AML-193 (cell line): ENCODE measurements at places on chromosomes 11 and 22.

DNA sequence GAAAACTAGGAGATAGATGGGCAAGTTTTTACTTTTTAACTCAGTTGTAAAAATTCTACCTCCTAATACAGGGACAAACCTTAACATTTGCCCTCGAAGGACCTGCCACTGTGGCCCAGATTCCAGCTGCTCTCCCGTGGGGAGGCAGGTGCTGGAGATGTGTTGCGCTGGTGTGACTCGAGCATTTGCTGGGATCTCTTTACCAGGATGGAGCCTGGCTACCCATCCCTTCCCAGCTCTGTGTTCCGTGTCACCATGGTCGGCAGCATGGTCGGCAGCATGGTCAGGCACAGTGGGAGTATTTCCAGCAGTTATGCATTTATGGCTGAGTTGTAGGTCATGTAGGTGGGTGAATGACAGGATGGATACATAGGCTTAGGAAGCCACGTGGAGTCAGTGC, 41.1 kb downstream of the OTOG start:
- DNase-seq = no peak

DNA sequence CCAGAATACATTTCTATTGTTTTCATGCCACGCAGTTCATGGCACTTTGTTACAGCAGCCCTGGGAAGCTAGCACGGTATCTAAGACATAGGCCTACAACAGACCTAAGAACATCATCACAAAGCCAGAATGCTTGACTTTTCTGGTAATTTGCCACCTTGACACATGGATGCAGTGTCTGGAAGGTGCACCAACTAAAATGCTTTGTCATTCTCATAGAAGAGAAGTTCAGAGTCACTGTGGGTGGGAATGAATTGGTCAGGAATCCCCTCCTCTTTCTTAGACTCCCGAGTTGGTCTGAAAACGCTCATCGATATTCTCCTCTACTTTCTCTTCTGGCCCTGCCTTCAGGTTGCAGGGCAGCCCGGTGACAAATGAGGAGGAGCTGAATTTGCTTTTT, 121.5 kb downstream of the COMMD9 start:
- no peak for DNase-seq

GRCh38 chr11:71240865-71241691, 11.3 kb downstream of the SHANK2 start:
- no peak for DNase-seq

- DNase-seq = no peak
Observed at GRCh38 chr11:43486141-43486540, 127.4 kb downstream of the TTC17 start.

DNA sequence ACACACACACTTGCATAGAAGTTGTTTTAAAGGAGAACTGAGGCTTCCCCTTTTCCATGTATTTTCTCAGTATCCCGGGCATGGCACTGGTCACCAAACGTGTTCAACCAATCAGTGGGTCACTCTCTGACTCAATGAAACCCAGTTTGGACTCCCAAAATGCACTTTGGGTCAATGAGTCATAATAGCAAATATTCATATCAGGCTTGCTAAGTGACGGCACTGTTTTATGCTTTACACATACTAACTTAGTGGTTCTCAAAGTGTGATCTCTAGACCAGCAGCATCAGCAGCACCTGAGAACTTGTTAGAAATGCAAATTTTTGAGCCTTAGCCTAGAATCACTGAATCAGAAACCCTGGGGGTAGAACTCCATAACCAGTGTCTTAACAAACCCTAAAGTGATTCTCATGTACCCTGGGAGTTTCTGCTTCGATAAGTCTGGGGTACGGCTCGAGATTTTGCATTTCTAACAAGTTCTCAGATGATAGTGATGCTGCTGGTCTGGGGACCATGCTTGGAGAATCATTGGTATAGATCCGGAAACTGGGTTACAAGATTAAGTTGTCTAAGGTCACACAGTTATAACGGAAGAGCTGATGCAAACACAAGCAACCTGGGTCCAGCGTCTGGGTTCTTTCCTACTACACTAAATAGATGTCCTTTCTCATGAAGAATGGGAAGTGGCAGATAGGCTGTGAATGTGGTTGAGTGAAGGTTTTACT, 35.6 kb downstream of the ETS1 start:
- DNase-seq = no peak

DNA sequence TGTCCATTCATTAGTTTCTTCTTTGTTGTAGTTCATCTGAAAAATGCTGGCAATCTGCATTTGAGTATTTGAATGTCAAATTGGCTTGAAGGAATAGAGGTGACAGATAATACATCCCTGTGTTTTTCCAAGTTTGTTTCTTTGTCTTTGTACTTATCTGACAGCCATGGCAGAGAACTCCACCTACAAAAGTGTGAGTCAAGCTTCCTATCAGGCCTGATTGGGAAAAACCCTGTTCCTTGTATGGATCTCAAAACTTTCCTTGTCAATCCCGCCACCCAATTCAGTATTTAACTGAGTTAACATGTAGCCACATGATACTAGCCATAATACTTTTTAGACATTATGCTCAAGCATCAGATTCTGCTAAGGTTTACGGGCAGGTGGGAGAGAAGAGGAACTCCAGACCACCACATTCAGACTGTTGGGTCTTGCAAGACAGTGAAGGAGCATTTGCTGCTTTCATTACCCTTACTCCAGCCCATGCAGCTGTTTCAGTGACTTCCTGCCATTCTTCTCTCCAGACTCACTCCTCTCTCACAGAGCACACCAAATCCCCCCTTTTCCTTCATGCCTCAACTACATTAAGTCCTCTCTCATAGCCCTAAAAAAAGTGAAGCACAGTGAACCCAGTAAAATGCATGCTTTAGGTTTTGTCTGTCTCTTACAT, 65.9 kb downstream of the BLID start:
- no peak for DNase-seq

DNA sequence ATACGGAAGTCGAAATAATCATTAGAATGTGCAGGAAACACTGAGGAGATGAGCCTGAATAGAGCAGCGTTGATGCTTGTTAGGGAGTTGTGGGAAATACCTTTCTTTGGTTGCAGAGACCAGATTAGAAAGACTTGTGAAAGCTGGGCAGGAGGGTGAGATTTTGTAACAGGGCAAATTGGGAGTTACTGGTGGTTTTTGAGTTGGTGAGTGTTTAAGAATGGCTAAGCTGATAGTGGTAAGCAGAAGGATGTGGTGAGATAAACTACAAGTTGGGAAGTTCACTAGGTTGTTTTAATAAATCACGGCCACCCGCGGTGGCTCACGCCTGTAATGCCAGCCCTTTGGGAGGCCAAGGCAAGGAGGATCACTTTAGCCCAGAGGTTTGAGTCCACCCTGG, 34.4 kb downstream of the MCAM start:
- no peak for DNase-seq
